ENCODE measurements at places on chromosomes 3 and 15. TPM values are rescaled to one million over a fixed set of nuclear protein-coding genes. Genes with fewer than 3 reads are reported as not detected.

Gene PPP1R14D
- total RNA-seq = not detected

DNA sequence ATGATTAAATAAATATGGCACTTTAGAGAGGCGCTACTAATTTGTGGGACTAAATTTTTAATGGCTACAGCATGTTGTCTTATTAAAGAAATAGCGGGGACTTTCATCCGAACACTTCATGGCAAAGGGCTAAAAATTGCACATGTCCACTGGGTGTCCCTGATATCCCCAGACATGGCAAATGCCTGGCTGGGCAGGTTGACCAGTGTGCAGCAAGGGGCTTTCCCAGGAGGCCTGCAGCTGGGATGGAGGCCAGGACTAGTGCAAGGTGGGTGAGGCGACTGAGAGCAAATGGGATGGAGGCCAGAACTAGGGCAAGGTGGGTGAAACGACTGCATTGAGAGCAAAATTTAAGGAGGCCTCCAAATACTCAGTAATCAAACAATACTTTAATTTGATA, 167.4 kb upstream of the SMAD3 start:
- no peak for DNase-seq

DNA sequence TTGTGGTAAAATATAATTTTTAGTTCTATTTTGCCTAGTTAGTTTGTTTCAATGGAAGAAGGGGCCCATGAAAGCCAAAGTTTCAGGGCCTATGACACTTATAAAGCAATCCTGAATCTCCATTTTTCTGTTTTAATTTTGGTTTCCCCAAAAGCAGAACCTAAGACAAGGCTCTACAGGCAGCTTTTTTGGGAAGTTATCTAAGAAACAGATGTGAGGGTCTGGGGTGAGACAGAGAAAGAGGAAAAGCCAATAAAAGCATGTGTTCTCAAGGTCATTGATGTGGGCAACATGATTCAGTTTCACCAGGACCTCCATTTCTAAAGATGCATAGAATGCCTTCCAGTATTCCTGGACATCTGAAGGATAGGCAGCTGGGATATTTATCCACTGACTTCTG, 598.5 kb downstream of the PDCD6IP start:
- DNase-seq = no peak

Gene TIMMDC1
- total RNA-seq = 36.6 TPM

- peak; percentile 55 for DNase-seq
Observed at GRCh38 chr3:161348796-161349400, 22.4 kb downstream of the SPTSSB start.

Gene ITIH1
- total RNA-seq = 0.18 TPM
